Activated CD8-positive, alpha-beta memory T cell treated with anti-CD3 and anti-CD28 coated beads for 36 hours (primary cell): ENCODE measurements at places on chromosomes 6 and 20. TPM values are rescaled to one million over a fixed set of nuclear protein-coding genes. Genes with fewer than 3 reads are reported as not detected.

Gene GLP1R
- total RNA-seq = not detected

Gene PRDM13
- not detected for total RNA-seq

Gene CGA
- total RNA-seq = not detected

Gene NOX3
- not detected for total RNA-seq

Gene ID4
- not detected for total RNA-seq

Gene GSTA3
- not detected for total RNA-seq

Gene MEI4
- not detected for total RNA-seq

Gene DHX16
- 46.8 TPM for total RNA-seq
